NCI-H1436 treated with DMSO at 0.1 percent for 48 hours (cell line): ENCODE measurements at places on chromosomes 7 and 10.
A peak's percentile ranks its signal among the peaks of the same experiment; 100 is the strongest.

GRCh38 chr10:113644185-113645120 is 19.4 kb downstream of the NRAP start:
- no peak for DNase-seq

- no peak for DNase-seq
Observed at GRCh38 chr10:24351961-24352360, 143.0 kb downstream of the KIAA1217 start.

- no peak for DNase-seq
Observed at GRCh38 chr7:107850216-107850615, 40.8 kb upstream of the DLD start.

GRCh38 chr7:116239020-116239419 is 28.7 kb downstream of the TES start:
- DNase-seq = no peak

DNA sequence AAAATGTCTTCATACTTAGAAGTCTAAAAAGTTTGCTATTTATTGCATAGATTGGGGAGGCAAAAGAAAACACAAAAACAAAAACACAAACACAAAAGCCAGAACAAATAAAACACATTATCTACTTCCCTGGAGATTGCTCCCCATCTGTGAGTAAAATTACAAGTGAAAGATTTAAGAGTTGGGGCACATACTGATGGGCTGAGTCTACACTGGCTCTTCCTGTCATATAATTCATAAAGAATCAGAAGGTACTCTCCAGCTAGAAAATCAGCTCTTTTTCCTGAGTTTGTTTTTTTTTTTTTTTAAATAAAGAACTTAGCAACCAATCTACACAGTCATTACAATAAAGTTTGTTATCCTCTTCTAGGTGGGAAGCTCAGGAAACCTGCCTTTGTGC is 192.4 kb upstream of the LRRN3 start:
- no peak for DNase-seq

DNA sequence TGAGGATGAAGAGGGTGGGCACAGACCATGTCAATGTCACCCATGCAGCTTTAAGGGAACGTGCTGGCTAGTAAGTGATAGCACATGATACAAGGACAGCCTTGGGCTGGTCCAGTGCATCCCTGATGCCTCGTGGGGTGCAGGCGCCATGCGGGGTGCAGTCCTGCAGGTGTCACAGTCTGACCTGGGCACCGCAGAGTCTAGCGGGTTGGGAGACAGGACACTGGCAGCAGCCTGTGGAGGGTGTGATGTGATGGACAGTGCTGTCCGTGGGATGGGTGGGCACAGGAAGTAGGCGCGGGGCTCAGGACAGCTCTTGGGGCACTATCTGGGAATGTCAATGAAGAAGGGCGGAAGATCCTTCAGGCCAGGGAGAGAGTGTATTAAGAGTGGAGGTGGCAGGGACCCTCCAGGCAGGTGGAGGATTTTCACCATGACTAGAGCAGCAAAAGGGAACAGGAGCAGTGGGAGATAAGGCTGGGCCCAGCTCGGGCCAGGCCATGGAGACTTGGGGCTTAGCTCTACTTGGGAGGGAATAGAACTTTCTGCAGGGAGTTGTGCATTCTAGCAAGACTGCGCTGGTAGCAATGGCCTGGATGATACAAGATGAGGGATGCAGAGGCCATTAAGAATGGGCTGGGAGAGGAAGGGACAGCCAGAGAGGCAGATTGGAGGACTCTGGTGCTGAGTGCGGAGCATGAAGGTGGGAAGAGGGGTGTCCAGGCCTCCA is 122.5 kb downstream of the PTPN20 start:
- DNase-seq = no peak

DNA sequence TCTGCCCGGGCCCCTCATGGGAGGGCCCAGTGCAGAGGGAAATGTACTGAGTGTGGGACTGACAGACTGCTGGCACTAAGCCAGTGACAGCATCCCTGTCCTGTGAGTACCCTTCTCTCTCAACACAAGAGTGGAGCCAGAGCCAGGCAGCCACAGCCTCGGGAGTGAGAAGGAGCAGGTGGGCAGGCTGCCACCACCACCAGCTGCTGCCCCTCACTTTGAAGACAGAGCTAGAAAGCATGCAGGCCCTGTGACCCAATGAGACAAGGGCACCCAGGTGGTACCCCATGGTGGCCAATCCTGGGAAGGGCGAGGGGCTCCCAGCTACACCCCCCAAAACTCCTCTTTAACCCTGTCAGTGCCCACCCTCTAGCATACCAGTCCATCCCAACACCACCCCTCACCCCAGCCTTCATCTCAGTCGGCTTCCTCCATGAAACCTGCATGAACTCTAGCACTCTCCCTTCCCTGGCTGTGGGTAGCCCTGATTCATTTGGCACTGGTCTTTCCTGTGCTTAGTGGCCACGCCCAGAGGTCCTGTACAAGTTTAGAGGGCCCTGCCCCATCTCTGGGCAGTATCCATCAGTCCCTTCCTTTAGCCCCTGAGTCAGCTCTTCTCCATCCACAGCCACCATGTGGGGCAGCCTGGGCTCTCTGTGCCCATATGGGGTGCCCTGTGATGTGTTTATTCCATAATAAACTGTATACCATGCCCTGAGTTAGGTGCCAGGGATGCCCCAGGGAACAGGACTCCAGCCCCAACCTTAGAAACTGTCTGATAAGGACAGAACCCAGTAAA is 207.0 kb upstream of the ZMIZ1 start:
- no peak for DNase-seq

- peak; percentile 40 for DNase-seq
Observed at GRCh38 chr10:104328896-104329710, 9.2 kb downstream of the ITPRIP start.

DNA sequence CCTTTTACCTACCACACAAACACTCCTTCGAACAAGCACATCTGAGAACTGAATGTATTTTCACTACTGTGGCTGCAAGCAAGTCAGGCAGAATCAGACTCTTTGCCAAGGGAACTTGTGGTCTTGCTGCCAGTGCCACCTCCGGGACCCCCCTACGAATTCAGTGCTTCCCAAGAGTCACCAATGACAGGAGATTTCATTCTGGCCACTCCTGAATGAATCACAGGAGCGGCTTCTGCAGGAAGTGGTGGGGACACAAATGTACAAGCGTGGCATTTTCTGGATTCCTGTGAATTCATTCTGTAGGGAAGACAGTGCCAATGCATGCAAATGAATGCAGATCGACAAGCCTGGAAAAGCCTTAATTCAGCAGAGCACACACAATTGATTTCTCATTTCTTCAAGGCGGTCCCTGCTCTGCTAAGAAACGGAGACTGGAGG is 161.2 kb downstream of the CAMK1D start:
- no peak for DNase-seq

- no peak for DNase-seq
Observed at GRCh38 chr7:151936207-151936606, 20.0 kb upstream of the GALNTL5 start.

DNA sequence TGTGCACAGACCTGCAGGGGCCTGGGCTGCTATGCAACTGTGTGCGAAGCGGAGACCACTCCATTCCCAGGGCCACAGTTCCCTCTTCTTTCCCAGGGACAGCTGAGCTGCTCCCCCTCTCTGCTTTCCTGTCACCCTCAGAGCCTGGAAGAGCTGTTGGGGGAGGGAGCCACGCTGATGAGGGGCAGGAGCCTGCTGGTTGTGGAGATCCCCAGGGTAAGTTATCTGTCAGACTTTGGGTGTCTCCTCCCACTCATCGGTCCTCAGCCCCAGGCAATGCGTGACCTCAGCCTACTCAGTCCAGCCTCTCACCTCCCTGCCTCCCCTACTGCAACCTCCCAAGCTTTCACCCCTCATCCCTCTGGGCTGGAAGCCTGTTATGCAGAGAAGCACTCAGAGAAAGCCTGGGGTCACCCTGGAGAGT is 53.5 kb downstream of the ZNF467 start:
- no peak for DNase-seq

- DNase-seq = no peak
Observed at GRCh38 chr7:40763319-40764287, 628.8 kb downstream of the SUGCT start.

GRCh38 chr7:66152371-66153191 is 37.9 kb downstream of the CRCP start:
- no peak for DNase-seq

GRCh38 chr7:54015251-54015650 is 526.9 kb upstream of the VSTM2A start:
- DNase-seq = no peak

- no peak for DNase-seq
Observed at GRCh38 chr7:46972205-46972604, 609.7 kb downstream of the TNS3 start.

- no peak for DNase-seq
Observed at GRCh38 chr7:2104107-2104710, 128.5 kb downstream of the MAD1L1 start.

DNA sequence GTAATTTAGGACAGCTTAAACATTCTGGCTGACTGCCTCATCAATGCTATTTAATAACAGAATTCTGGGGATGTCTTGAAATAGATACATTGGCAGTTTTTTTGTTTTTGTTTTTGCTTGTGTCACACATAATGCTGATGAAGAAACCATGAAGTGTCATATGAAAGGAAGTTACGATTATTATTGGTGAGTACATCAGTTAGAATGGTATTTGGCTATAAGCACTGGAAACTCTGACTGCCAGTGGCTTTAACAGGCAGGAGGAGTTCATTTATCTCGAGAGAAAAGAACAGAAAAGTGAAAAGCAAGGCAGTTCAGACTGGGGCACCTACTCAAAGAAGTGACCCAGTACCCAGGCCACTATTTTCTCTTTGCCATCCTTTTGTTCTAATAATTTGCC is 18.1 kb downstream of the LSM8 start:
- no peak for DNase-seq

DNA sequence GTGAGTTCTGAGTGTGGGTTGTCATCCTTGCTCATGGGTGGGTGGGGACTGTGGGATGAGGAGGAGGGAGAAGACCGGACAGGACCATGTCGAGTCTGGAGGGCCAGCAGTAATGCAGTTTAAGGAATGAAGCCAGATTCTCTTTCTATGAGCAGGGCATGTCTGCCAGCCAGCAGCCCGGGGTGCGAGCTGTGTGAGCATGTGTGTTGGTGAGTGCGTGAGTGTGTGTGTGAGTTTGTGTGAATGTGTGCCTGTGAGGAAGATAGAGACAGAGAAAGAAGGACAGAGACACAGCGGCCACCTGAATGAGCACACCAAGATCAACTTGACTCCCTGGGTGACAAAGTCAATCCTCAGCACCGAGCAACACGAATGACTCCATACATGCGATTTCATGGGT is 52.3 kb downstream of the ADARB2 start:
- DNase-seq = no peak

DNA sequence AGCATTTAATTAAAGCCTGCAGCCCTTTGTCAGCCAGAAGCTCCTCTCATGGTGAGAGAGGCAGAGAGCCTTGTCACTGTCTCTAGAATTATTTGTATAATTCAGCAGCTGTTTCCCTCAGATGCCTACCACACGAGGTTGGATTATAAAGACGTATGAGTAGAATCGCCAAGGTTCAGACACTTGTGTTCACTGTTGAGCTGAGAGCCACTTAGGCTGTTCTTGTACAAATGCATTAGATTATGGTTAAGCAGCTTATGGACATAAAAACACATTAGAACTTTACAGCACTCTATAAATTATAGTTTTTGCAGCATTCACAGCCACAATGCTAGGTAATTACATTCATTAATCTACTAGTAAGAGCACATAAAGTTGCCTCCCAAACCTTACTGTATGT is 282.6 kb downstream of the AUTS2 start:
- peak; percentile 97 for DNase-seq

DNA sequence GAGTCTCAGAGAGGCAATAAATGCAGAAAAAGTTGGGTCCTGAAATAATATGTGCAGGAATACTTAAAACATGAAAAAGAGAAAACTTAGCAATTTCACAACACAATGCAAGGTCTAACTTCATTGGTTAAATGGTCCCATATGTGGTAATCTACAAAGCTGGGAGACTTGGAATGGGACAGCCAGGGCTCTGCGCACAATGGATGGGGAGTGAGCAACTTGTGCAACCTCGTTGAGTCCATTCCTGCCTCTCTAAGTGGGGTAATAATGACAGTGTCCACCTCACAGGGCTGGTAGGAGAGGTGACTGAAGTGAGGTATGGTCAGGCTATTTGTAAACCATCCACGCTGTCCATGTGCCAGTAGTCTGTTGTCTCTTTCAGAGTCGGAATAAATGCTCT is 11.8 kb upstream of the EMX2 start:
- no peak for DNase-seq

GRCh38 chr7:143325240-143325639 is 9.3 kb downstream of the CLCN1 start:
- no peak for DNase-seq

DNA sequence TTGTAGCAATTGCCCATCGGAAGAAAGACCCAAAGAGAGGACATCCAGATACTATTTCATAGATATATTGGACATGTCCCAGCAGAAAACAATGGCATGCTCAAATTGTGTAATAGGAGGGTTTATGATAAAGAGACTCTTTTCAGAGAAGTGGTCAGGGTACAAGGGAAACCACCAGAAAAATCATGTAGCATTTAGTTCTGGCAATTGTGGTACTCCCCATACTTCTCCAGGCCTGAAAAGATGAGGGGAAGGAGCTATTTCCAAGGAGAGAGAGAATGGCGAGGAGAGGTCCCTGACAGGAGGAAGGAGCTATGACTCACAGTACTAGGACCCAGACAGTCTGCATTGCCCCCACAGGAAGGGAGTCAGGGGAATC is 68.4 kb upstream of the ADO start:
- DNase-seq = no peak

GRCh38 chr7:20193242-20193777 is 23.9 kb downstream of the MACC1 start:
- DNase-seq = no peak

DNA sequence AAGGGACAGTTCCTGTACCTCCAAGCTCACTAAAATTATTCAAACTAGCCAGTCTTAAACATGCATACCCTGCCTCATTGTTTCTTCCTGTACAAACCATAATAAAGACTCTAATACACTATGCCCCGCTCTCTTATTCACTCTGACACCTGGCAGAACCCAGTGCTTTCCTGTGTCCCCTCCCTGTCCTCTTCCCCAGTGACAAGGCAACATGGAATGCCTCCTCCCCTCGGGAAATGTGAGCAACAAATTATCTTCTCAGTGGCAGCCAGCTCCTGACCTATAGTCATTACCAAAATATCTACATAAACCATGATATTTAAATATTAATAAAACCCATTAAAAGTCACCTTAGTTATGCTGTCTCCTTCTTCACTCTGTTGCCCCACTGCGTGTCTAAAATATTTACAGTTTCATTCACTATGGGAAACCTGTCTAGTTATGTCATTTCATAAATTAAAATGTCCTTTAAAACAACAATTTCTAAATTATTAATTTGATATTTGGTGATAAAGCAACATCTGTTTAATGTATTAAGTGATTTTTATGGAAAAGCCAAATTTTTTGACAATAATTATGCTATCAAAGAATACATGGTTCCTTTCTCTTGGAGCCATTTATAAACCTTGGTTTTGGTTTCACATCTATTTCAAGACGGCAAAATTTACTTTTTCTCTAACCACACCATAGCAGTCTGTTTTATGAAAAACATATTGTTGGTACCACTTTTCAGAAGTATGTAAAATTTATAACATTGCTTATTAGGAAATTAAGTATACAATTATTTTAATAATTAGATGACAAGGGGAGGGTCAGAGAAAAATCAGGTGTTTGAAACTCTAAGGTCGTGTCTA is 1355.2 kb downstream of the XPNPEP1 start:
- no peak for DNase-seq

- DNase-seq = no peak
Observed at GRCh38 chr10:5254488-5254887, 57.9 kb downstream of the AKR1C4 start.
